ENCODE measurements at places on chromosomes 6 and 20.

- no peak for DNase-seq
These were observed 50.8 kb upstream of the AIG1 start for GRCh38 chr6:143009851-143010250.

- DNase-seq, result peak; percentile 18
These were observed 43.4 kb downstream of the SLC22A3 start for GRCh38 chr6:160391419-160392116.

DNA sequence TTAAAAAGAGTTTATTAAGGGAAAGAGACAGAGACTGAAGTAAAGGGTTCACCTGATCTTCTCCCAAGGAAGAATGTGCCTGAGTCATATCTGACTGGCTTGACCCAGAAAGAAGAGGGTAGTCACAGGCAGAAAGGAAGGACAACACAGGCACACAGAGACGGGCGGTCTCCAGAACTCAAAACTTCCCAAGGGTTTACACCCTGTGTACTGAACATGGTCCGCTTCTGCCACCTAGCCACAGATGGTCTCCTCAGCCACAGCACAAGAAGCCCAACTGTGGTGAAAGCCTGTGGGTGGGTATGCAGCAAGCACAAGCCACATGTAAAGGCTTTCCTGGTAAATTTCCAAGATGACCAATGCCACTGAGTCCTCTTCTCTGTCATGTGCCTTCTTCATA, 17.2 kb downstream of the UNC5CL start:
- DNase-seq, result no peak

DNA sequence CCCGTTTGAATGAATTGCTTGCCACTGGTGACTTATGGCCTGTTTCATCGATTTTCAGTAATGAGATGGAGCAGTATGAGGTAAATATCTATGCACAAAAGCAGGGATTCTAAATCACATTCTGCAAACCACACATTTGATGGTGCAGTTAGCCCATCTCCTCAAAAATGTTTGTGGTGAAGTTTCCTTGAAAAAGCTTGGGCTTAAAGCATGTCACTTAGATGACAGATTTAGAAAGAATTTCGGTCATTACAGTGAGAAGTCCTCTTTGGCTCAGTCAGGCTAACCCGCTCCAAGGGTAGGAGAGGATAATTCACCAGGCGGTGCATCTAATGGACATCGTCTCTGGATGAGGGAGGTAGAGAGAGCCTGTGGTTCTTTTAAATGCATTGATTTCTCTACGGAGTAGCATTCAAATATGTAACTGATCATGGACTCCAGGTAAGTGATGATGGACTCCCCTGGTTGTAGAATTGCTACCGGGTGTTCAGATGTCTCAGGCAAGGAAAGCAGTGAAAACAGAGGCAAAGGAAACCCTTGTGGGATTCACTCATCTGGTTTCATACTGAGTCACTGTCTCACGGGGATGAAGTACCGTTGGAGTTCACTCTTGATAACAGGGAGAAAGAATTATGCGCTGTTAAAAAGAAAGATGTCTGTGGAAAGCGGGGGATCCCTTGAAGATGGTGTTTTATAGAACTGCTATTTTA, 65.3 kb downstream of the AIG1 start:
- no peak for DNase-seq

DNA sequence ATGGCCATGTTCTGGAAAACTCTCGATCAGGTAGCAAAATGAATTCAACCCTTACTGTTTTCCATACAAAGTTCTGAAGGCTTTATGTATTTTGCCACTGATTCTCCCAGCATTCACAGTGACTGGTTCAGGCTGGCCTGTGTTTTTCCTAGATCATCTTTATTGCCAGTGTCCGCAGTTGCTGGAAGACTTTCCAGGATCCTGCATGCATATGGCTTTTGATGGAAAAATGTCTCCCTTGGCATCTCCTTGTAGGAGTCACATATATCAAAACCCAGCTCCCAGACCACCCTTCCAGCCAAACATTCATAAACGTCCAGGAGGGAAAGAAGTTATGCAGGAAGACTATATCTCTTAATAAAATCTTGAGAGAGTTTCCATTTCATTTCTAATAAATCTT, 588.8 kb downstream of the MAFB start:
- no peak for DNase-seq

GRCh38 chr20:55090286-55090685, 614.9 kb downstream of the DOK5 start:
- no peak for DNase-seq

- DNase-seq, result no peak
These were observed 48.8 kb downstream of the MCUR1 start for GRCh38 chr6:13765570-13765969.

- no peak for DNase-seq
These were observed 31.2 kb downstream of the ADRM1 start for GRCh38 chr20:62333820-62334595.

DNA sequence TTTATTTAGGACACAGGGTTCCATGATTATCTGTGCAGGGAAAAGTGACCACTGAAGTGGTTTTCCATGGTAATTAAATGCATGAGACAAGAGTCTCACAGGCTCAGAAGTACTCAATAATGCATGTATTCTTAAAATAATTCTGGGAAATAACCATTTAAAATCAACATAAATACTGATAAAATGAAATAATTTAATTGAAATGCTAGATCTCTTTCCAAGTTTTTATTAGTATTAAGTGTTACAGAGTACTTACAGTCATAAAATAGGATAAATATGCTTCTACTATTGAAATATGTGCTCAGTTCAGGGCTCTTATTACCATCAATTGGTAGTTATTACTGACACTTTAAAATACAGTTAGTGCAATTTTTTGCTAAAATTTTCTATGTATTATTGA, 916.0 kb upstream of the GJE1 start:
- no peak for DNase-seq

DNA sequence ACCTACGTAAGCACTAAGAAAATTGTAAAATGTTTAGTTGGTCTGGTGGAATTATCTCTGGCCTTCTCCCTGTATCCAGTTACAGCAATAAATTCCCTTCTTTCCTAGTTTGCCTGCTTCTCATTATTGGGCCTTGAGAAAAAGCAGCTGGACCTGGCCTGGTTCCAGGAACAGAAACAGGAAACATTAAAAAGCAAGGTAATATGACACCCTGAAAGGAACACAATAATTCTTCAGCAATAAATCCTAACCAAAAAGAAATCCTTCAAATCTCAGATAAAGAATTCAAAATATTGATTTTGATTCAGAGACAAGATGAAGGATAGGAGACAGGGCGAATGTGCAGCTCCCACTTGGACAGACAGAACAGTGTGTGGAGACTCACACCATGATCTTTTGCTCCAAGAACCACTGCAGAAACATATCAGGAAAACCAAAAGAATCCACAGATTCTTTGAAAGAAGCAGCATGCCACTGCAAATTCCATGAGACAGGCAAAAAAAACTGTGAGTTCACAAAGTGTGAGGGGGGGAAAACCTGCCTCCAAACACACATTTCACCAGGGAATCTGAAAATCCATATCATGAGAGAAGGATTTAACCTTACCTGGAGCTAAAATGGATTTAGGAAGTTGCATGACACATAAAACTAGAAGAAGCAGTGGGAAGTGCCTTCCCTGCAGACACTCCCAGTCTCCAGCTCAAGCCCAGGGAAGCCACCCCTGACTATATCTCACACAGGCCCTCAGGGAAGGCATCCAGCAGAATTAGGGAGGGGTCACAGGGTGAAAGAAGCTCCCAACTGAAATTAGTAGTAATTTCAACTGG, 28.9 kb downstream of the TREM1 start:
- DNase-seq, result no peak

- DNase-seq, result no peak
These were observed 5.6 kb upstream of the PLCG1 start for GRCh38 chr20:41131594-41132387.

- no peak for DNase-seq
These were observed 122.0 kb upstream of the CARMIL1 start for GRCh38 chr6:25157183-25157582.

GRCh38 chr6:150567823-150568383, 31.8 kb upstream of the PLEKHG1 start:
- DNase-seq, result no peak

DNA sequence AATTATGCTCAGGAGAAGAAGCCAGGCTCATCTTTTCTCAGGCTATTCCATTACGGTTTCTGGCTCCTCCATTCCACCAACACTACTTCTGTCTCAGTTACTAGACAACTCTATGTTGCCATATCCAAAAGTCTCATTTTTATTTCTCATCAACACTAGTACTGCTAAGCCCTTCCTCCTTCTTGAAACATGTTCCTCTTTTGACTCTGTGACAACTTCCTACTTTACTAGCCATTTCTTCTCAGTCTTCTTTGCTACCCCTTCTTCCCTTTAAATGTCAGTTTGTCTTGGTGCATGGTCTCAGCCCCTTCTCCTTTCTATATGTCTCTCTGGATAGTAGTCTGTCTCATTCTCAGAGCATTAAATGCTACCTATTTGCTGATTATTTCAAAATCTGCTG, 7.1 kb upstream of the ADGRG6 start:
- no peak for DNase-seq

GRCh38 chr6:137167702-137168377, 5.6 kb downstream of the IL22RA2 start:
- DNase-seq, result no peak

GRCh38 chr20:8721098-8721497, 347.8 kb upstream of the PLCB4 start:
- DNase-seq, result peak; percentile 67
